ENCODE measurements at places on chromosomes 1 and 21. TPM values are rescaled to one million over a fixed set of nuclear protein-coding genes. Genes with fewer than 3 reads are reported as not detected.
A peak's percentile ranks its signal among the peaks of the same experiment; 100 is the strongest.

IVL gene
- 0.86 TPM for polyA plus RNA-seq

ADPRS gene
- 54.2 TPM for polyA plus RNA-seq

ABL2 gene
- 7.5 TPM for polyA plus RNA-seq

FCRL2 gene
- polyA plus RNA-seq, result not detected

ECM1 gene
- polyA plus RNA-seq, result 20.2 TPM

IRF6 gene
- 1.6 TPM for polyA plus RNA-seq

CXADR gene
- polyA plus RNA-seq, result 1.1 TPM

DNA sequence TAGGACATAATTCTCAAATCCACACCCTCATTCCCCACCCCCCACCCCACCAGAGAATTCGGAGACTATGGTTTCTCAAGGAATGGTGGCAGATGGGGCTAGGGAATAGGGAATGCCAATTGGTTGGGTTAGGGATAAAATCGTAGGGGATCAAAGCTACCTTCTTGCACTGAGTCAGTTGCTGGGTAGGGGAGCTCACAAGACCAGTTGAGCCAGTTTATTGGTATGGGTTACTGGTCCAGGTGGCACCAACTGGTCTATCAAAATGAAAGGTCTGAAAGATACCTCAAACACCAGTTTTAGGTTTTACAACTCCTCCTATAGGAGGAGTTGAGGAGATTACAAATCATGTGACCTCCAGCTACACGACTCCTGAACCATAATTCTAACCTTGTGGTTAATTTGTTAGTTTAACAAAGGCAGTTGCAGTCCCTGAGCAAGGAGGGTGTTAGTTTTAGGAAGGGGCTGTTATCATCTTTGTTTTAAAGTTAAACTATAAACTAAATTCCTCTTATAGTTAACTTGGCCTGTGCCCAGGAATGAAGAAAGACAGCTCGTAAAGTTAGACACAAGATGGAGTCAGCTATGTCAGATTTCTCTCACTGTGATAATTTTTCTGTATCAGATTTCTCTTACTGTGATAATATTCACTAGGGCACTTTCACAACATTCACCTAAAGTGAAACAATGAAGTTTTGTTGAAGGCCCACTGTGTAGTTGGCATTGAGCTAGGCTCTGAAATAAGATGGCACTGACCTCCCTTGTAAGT lies 2.5 kb downstream of the SHISAL2A start:
- H3K27ac ChIP-seq, result no peak overlapping the region
- peaks cover 5% of the 10 kb centered on the region for H3K4me1 ChIP-seq
- H3K27me3 ChIP-seq, result peaks cover 6% of the 10 kb centered on the region
- no peaks in the 10 kb centered on the region for H3K36me3 ChIP-seq

- H3K36me3 ChIP-seq, result no peaks in the 10 kb centered on the region
- H3K27ac ChIP-seq, result peak overlapping the region; percentile 72
- no peak overlapping the region for H3K4me3 ChIP-seq
These were observed 3.1 kb upstream of the DDAH1 start for GRCh38 chr1:85467929-85468540.

DNA sequence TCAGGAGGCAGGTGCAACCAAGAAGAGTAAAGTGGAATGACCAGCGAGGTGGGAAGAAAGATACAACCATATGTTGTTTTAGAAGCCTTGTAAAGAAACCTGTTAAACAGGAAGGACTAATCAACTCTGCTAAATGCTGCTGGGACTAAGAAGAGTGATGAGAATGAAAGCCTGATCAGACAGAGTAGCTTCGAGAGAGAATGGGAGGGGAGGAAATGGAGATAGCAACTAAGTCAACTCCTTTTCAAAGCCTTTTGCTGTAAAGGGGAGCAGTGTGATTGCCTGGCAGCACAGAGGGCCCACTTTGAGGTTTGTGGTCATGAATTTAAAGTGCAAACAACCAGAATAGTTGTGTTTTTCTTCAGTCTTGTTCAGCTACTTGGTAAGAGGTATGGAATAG lies 31.4 kb downstream of the SLC30A7 start:
- no peaks in the 10 kb centered on the region for H3K27me3 ChIP-seq
- H3K4me3 ChIP-seq, result no peak overlapping the region
- no peak for DNase-seq
- H3K36me3 ChIP-seq, result peaks cover 59% of the 10 kb centered on the region
- H3K4me1 ChIP-seq, result no peaks in the 10 kb centered on the region

DNA sequence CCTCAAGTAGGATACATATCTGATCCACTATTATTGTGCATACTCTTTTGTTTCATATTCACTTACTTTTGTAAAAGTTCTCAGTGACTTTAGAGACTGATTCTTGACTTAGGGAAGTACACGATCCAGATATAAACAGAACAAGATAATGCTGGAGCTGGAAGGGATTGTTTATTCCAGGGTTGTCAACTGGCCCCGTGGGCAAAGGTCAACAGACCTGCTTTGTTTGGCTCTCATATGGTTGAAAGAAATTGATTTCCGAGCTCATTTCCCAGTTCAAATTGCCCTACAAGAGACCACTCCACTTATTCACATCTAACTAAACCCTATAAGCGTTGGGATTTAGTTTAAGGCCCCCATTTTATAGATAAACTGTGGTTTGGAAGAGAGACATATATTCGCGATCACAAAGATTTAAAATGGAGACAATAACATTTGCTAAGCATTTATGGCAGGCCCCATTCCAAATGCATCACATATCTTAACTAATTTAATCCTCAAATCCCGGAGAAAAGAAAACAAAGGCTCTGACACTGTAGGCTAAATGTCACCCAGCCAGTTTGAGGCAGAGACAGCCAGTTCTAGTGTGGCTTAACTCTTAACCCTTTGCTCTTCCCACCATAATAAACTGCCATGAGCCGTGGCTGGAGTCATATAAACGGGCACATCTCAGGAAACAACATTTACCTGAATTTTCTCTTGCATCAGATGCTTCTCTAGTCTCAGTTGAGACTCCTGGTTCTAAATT lies 20.6 kb downstream of the REG4 start:
- H3K27ac ChIP-seq, result no peak overlapping the region
- H3K4me3 ChIP-seq, result no peak overlapping the region
- DNase-seq, result no peak

- no peak overlapping the region for H3K4me3 ChIP-seq
- no peaks in the 10 kb centered on the region for H3K27me3 ChIP-seq
- no peak for DNase-seq
- H3K4me1 ChIP-seq, result no peaks in the 10 kb centered on the region
These were observed 501 bp upstream of the MRAP start for GRCh38 chr21:32298148-32298559.

GRCh38 chr1:21818656-21819055 lies 6.6 kb downstream of the LDLRAD2 start:
- H3K4me1 ChIP-seq, result no peaks in the 10 kb centered on the region
- no peak overlapping the region for H3K4me3 ChIP-seq
- peaks cover 8% of the 10 kb centered on the region for H3K36me3 ChIP-seq
- peak; percentile 97 for DNase-seq
- no peak overlapping the region for H3K27ac ChIP-seq

GRCh38 chr1:179883745-179884138 lies 1.7 kb downstream of the TOR1AIP1 start:
- DNase-seq, result no peak
- 0 out of 2 replicates have a peak, but pooled peaks cover 9% of the 10 kb centered on the region for H3K4me1 ChIP-seq
- H3K27me3 ChIP-seq, result no peaks in the 10 kb centered on the region
- H3K36me3 ChIP-seq, result peaks cover 27% of the 10 kb centered on the region

- DNase-seq, result peak; percentile 73
- H3K36me3 ChIP-seq, result peaks cover 6% of the 10 kb centered on the region
- no peaks in the 10 kb centered on the region for H3K27me3 ChIP-seq
- H3K4me1 ChIP-seq, result peaks cover 13% of the 10 kb centered on the region
These were observed 103.8 kb downstream of the PCBP3 start for GRCh38 chr21:45747233-45747766.

DNA sequence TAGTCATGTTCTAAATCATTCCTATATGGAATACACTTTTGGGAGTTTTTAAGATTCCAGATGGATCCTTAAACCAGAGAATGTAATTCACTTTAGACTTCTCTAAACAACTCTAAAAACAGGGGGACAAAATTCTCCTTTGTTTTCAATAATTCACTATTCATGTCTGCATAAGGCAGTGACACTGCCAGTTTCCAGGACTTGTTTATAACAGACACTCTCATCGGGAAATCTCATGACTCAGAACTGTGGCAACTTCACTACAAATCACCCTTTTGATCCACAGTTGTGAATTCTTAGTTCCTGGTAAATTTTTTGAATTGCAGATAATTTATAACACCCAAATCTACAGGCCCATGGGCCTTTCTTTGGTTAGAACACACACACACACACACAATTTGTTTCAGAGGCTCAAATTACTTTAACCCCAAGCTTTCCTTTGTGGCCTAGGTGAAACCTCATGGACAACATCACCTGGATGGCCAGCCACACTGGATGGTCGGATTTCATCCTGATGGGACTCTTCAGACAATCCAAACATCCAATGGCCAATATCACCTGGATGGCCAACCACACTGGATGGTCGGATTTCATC lies at the start of gene OR2T4:
TSS of gene OR2T4 (plus strand) at position 545 of the 595 bp plus-strand sequence. CDS start at position 545, 0 bp downstream.
- no peaks in the 10 kb centered on the region for H3K4me1 ChIP-seq
- no peaks in the 10 kb centered on the region for H3K36me3 ChIP-seq
- no peak within 1 kb of the TSS for H3K27ac ChIP-seq
- no peak for DNase-seq

DNA sequence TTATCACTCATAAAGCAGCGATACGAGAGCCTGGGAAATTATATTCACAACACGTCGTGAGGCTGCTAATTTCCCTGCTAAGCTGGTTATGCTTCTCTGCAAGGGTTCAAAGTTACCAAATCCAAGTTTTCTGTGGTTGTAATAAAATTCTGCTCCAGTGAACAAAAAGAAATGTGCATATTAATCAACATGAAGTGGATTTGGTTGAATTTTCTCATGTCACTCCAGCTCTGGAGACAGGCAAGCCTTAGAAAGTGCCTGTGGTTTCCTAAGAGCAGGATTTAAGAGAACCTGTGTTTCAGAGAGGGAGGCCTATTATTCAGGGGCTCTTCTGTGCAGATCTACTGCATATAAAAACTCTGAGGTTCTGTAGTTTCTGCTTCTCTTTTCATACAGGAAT lies 87.5 kb downstream of the WLS start:
- peaks cover 3% of the 10 kb centered on the region for H3K4me1 ChIP-seq
- no peak for DNase-seq
- no peaks in the 10 kb centered on the region for H3K27me3 ChIP-seq
- H3K27ac ChIP-seq, result no peak overlapping the region
- H3K36me3 ChIP-seq, result peaks cover 58% of the 10 kb centered on the region

GRCh38 chr21:14290576-14290975 lies 74.6 kb downstream of the RBM11 start:
- H3K36me3 ChIP-seq, result no peaks in the 10 kb centered on the region
- no peaks in the 10 kb centered on the region for H3K27me3 ChIP-seq
- no peak overlapping the region for H3K4me3 ChIP-seq
- H3K4me1 ChIP-seq, result no peaks in the 10 kb centered on the region
- H3K27ac ChIP-seq, result no peak overlapping the region
- DNase-seq, result no peak

DNA sequence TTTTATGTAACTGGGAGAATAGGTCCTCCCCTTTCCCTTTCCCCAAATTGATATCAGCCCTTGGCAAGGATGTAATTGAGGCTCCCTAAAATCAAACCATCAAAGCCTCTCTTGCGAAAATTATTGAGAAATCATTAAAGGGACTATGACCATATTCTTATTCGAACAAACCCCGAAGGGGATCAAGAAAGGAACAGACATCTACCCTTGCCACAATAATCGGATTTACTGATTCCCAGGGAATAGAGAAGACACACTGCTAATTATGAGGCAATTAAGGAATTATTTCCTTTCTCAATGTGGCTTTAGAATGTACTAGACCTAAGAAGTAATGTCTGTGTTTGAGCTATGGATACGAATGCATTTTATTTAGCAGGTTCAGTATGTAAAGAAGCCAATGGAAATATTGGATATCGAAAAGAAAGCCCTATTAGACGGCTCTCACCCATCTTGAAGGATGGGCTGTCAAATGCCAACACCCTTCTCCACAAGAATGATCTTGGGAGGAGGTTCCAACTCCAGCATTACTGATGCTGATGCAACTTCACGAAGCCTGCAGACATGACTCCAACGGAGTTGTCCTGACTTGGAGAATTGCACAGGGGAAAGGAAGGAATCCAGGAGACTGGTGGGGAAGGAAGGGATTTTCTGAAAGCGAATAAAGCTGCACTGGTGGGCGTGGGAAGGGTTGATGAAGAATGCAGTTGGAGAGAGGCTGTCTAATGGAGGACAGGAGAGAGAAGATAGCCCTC lies 11.6 kb upstream of the PTPRF start:
- H3K27ac ChIP-seq, result no peak overlapping the region
- no peak for DNase-seq
- no peaks in the 10 kb centered on the region for H3K36me3 ChIP-seq
- no peaks in the 10 kb centered on the region for H3K4me1 ChIP-seq
- no peaks in the 10 kb centered on the region for H3K27me3 ChIP-seq

- DNase-seq, result no peak
- H3K27ac ChIP-seq, result no peak overlapping the region
- no peaks in the 10 kb centered on the region for H3K4me1 ChIP-seq
- no peak overlapping the region for H3K4me3 ChIP-seq
These were observed 2.9 kb upstream of the FBXO6 start for GRCh38 chr1:11661103-11661502.

DNA sequence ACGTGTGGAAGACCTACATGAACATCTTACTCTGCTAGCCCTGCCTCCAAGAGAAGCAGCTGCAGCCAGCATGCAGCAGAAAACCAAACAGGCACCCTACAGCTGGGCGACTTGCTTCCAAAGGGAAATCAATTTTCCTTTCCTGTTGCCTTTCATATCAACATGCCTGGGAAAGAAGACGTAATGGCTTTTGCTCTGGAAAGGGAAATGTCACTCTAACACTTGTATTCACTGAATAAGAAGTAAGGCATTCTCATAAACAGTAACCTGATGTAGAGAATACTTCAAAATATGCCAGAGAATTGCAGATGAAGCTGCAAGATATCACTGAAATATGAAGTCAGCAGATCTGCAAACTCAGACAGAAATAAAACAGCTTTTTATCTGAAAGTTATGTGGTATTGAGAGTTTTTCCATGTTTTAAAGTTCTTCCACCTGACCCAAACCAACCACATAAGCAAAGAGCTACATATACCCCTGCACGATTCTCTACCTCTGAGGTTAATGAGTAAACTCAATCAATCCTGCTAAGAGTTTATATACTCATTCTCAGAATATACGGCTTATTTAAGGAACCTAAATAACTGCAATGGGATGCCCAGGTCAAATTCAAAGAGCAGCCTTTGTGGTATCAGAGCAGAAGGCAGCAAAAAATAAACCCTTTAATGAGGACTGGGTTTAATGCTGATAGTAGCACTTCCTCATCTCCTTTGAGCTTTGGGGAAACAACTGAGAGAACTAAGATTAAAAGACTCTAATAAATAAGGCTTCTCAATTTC lies 150.9 kb downstream of the RERE start:
- H3K36me3 ChIP-seq, result no peaks in the 10 kb centered on the region
- no peak overlapping the region for H3K4me3 ChIP-seq
- H3K27me3 ChIP-seq, result no peaks in the 10 kb centered on the region
- no peak for DNase-seq

DNA sequence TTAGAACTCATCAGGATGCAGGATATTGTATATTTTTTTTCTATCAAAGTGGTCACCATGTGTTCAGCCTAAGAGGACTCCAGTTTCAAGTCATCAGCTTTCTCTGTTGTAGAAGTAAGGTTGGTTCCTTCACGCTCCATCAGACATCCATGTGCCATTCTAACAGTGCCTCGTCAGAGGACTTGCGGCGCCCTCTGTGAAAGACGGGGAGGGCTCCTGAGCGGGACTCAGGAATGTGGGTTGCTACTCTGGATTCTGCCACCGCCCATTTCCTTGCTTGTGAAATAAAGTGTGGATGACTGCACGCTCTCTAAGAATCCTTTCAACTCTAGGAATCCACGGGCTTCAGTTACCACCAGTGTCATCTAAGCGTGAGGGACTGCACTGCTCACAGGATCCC lies 593.5 kb downstream of the KIF26B start:
- DNase-seq, result no peak
- H3K36me3 ChIP-seq, result peaks cover 8% of the 10 kb centered on the region

- no peak overlapping the region for H3K27ac ChIP-seq
- DNase-seq, result no peak
- H3K36me3 ChIP-seq, result no peaks in the 10 kb centered on the region
- no peak overlapping the region for H3K4me3 ChIP-seq
These were observed 54.7 kb downstream of the PDE9A start for GRCh38 chr21:42708107-42708506.
